ENCODE measurements at places on chromosomes 16 and 17.

- DNase-seq: peak; percentile 30
Observed at GRCh38 chr17:77208217-77208808, 67.5 kb downstream of the SEC14L1 start.

DNA sequence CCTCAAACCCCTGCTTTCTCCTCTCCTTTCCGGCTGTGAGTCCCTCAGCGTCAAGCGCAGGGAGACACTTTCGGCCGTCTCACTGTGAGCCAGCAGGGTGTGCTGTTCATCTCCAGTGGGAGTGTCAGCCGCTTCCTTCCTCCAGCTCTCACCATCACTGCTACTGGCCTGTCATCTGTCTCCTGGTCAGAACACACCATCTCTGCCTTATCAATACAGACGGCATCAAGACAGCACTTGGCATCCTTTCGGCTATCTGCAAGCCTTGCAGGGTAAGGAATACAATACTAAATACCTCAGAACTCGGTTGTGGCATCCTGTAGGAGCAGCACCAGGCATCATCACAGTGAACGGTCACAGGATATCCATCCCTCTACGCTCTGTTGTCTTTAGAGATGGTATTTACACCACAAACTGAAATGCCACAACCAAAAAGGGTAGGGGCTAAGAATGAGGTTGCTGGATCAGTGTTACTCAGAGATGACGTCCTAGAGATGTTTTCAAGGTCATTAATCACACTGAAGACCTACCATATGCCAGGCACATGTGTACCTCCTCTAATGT is 20.7 kb upstream of the CMTM4 start:
- DNase-seq: peak; percentile 77

DNA sequence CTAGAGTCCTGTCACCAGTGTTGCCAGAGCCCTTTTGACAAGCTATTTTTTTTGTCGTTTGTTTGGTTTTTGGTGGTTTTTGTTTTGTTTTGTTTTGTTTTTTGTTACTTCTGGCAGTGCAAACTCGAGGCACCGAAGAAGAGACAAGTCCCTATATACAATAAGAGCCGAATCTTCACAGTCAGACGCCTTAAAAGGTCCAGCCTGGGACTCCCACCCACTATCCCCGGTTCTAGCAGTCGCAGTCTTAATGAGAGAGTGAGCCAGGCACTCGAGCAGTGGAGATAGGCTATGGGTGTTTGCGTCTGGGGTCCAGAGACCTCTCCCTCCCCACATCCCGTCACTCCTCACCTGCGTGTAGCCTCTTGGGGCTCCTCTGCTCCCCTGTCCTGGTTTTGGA is 1.9 kb downstream of the OR1F1 start:
- DNase-seq: no peak

- DNase-seq: no peak
Observed at GRCh38 chr17:50219342-50219741, 17.9 kb upstream of the COL1A1 start.

GRCh38 chr16:68356249-68356918 is 45.6 kb downstream of the PRMT7 start:
- DNase-seq: no peak

DNA sequence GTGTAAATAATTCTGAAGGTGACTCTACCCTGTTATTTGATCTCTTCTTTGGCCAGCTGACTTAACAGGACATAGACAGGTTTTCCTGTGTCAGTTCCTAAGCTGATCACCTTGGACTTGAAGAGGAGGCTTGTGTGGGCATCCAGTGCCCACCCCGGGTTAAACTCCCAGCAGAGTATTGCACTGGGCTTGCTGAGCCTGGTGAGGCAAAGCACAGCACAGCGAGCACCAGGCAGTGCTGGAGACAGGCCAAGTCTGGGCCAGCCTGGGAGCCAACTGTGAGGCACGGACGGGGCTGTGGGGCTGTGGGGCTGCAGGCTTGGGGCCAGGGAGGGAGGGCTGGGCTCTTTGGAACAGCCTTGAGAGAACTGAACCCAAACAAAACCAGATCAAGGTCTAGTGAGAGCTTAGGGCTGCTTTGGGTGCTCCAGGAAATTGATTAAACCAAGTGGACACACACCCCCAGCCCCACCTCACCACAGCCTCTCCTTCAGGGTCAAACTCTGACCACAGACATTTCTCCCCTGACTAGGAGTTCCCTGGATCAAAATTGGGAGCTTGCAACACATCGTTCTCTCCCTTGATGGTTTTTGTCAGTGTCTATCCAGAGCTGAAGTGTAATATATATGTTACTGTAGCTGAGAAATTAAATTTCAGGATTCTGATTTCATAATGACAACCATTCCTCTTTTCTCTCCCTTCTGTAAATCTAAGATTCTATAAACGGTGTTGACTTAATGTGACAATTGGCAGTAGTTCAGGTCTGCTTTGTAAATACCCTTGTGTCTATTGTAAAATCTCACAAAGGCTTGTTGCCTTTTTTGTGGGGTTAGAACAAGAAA is 5.1 kb downstream of the STH start:
- no peak for DNase-seq
